Mucosa of gallbladder (tissue), 1 donor: ENCODE measurements at places on chromosomes 13 and 19. TPM values are rescaled to one million over a fixed set of nuclear protein-coding genes. Genes with fewer than 3 reads are reported as not detected.

- no peak for DNase-seq
These were observed 14.5 kb upstream of the ICAM3 start for GRCh38 chr19:10353793-10354391.

- DNase-seq: no peak
These were observed 349 bp downstream of the BCL2L12 start for GRCh38 chr19:49666120-49666444.

Gene IZUMO1
- 0.20 TPM for total RNA-seq

Gene CNFN
- total RNA-seq: 1.9 TPM

Gene FZR1
- 84.7 TPM for total RNA-seq

Gene HNRNPM
- total RNA-seq: 152 TPM

DNA sequence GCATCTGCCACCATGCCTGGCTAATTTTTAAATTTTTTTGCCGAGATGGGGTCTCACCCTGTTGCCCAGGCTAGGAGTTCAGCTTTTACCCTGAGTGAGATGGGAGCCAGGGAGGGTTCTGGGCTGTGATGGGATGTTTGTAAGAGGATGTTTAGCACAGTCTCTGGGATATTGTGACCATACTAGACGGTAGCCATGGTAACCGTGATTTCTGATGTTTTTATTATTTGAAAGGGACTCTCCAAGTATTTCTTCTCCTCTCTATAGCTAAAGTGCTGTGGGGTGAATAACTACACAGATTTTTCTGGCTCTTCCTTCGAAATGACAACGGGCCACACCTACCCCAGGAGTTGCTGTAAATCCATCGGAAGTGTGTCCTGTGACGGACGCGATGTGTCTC is 10.4 kb downstream of the TSPAN16 start:
- no peak for DNase-seq

GRCh38 chr13:29688193-29688592 is 92.7 kb upstream of the SLC7A1 start:
- no peak for DNase-seq

Gene PGLYRP1
- not detected for total RNA-seq

Gene OVOL3
- not detected for total RNA-seq

Gene PPP1R37
- total RNA-seq: 83.4 TPM

Gene PTGIR
- total RNA-seq: 1.7 TPM

Gene SYCN
- 1.1 TPM for total RNA-seq

GRCh38 chr13:53445686-53446085 is 417.1 kb downstream of the OLFM4 start:
- DNase-seq: no peak

- no peak for DNase-seq
These were observed 1159.8 kb upstream of the MIR17HG start for GRCh38 chr13:90187478-90188350.

Gene GFY
- not detected for total RNA-seq

Gene PNMA8C
- 1.4 TPM for total RNA-seq

Gene MAST1
- 0.83 TPM for total RNA-seq

Gene POU4F1
- not detected for total RNA-seq

- no peak for DNase-seq
These were observed 12.1 kb downstream of the RNASEH2B start for GRCh38 chr13:50921706-50922105.

DNA sequence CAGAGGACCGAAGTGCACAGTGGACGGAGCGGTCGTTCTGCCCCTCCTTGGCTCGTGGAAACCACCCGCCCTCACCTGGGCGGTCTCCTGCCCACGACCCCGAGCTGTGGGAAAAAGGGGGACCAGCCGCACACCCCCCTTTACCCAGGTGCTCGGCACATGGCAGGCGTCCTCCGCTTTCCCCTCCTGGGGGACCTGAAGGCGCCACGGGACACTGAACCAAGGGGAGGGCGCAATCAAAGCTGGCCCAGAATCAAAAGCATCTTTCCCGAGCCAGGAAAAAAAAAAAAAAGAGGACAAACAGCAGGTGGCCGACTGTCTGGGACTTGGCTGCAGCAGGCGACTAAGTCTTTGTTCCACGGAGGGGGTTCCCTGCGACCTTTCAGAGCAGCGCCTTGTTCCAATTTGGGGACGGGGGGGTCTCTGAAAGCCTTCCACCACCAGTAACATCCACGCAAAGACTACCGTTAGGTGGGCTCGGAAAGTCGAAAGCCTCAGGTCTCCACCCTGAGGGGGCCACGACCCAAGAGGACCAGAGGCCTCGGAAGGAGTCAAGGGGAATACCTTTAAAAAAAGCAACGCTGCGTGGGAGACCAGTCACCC is 1.1 kb downstream of the MBD3 start:
- DNase-seq: no peak

GRCh38 chr13:27927444-27928352 is 7.9 kb downstream of the PDX1 start:
- DNase-seq: no peak

DNA sequence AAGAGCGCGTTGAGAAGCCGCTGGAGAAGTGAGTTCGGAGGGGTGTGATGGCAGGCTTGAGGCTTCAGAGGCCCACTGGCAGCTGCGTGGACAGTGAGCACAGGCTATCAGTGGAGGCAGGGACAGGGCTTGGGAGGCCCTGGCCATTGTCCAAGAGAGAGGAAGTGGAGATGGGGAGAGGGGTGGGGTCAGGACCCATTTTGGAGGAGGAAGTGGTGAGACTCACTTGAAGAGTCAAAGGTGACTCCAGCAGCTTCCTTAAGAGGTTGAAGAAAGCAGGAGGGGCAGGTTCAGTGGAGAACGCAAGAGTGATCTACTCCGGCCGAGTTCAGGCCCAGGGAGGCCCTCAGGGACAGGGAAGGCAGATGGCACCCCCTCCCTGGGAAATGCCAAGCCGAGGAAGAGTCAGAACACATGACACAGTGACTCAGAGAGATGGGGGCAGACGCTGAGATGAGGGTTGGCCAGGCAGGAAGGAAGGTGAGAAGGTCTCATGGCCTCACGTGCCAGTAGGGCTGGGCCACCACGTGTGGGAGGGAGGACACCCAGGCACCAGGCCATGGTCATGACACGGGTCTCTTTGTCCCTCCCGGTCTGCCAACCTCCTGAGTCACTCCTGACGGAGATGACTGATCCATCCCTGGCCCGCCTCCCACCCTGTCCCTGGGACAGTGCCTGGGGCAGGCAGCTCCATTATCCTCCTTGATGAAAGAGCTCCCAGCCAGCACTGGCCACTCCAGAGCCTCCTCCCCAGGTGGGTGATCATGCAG is 10.1 kb upstream of the CD22 start:
- peak; percentile 74 for DNase-seq

GRCh38 chr19:46481223-46481848 is 10.0 kb upstream of the PNMA8A start:
- DNase-seq: no peak

DNA sequence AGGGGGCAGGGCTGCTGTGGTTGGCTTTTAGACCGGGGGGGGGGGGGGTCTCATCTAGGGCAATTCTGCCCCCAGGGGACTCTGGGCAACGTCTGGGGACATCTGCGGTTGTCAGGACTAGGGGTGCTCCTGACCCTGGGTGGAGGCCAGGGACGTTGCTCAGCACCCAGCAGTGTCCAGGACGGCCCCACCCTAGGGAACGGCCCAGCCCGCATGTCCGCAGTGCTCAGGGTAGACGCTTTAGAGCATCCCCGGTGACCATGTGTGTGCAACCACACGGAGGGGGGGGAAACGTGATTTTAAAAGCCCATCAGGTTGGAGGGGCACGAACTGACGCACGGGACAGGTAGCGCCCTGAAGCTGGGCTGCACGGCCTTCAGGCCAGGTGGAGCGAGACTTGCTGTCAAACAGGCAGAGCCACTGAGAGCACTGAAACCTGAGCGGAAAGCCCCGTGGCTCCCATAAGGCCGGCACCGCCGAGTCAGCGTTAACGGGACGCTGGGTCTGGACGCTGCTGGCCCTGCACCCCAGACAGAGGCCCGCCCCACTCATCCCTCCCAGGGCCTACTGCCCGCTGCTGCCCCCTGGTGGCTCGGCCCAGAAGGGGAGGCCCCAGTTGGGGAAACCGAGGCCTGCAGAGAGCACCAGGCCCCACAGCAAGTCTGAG is 8.3 kb downstream of the CACTIN start:
- DNase-seq: peak; percentile 57

GRCh38 chr19:41843371-41843770 is 1.1 kb downstream of the LYPD4 start:
- DNase-seq: no peak

Gene SPACA7
- not detected for total RNA-seq

GRCh38 chr19:54696117-54696548 is 28.1 kb upstream of the KIR3DL3 start:
- no peak for DNase-seq

- DNase-seq: no peak
These were observed 366.2 kb upstream of the TSHZ3 start for GRCh38 chr19:31715249-31715945.

- DNase-seq: no peak
These were observed 222.8 kb downstream of the LIG4 start for GRCh38 chr13:107992542-107992941.

Gene LMTK3
- 21.0 TPM for total RNA-seq

Gene CXCL17
- 2.1 TPM for total RNA-seq

DNA sequence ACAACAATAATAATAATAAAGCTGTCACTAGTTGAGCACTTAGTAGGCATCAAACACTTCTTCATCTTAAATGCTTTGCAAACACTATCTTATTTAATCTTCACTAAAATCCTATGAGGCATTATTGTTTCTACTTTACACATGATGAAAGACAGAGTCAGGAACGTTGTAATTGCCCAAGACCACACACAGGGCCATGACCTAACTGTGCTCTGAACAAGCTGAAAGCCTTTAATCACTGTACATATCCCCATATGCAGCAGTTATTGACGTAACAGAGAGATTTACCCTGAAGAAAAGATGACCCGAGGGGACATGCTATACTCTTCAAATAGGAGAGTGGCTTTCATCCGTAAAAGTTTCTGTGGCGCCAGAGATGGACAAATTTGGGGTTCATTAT is 53.0 kb downstream of the SACS start:
- no peak for DNase-seq

DNA sequence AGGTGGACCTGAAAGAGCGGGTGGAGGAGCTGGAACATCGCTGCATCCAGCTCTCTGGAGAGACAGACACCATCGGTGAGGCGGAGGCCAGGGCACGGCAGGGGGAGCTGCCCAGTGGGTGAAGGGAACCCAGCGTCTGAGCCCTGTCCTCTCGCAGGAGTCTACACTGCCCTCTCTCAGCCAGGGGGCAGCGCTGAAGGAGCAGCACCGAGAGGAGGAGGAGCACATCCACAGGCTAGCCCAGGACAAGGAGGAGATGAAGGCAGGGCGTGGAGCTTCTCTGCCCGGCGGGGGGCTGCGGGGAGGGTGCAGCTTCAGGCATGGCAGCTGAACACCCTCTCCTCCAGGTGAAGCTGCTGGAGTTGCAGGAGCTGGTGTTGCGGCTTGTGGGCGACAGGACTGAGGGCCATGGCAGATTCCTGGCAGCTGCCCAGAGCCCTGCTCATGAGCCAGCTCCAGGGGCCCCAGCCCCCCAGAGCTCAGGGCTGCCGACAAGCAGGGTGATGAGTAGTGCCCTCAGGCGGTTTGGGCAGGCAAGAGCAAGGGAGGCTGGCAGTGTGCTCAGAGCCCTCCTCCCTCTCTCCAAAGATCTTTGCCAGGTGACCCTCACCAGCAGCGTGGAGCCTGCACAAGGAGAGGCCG is 31.4 kb upstream of the ZNF492 start:
- DNase-seq: no peak

DNA sequence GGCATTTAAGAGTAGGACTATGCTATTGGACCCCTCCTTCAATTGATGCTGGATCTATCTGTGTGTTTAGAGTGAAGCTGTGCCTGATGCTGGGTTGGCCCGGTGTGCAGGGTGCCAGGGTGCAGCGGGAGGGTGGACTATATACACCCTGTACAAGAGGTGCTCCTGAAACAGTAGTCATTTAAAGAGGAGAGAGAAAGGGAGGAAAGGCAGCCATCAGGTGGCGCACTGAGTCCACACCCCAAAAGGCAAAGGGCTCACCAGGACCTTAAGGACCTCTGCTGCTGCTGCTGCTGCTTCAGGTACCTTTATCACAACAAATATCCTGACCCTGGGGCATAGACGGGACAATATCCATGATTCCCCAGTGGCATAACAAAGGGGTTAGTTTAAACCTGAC is 39.4 kb downstream of the ZNF136 start:
- DNase-seq: peak; percentile 37

GRCh38 chr13:111575719-111576118 is 255.3 kb downstream of the TEX29 start:
- DNase-seq: no peak

- no peak for DNase-seq
These were observed 330.4 kb upstream of the NBEA start for GRCh38 chr13:34611671-34612070.

GRCh38 chr19:6887316-6887715 is at the start of gene ADGRE1:
TSS of gene ADGRE1 (plus strand) at chr19:6887579. CDS start at chr19:6887609, 30 bp downstream.
- no peak for DNase-seq

Gene RGL3
- total RNA-seq: 72.0 TPM

- DNase-seq: no peak
These were observed 165.6 kb downstream of the DLEU7 start for GRCh38 chr13:50677687-50678463.
